RPMI7951 (cell line): ENCODE measurements at places on chromosomes 16 and 17. TPM values are rescaled to one million over a fixed set of nuclear protein-coding genes. Genes with fewer than 3 reads are reported as not detected.

TM4SF5 gene
- total RNA-seq, result not detected in 2 replicates

TVP23A gene
- total RNA-seq, result not detected in 2 replicates

CBX2 gene
- total RNA-seq, result 5.0 and 6.1 TPM in 2 replicates

TPSG1 gene
- total RNA-seq, result 0.24 TPM in 1 of 2 replicates, not detected in the other

RAB26 gene
- 0.20 and 0.72 TPM in 2 replicates for total RNA-seq

CMTM2 gene
- total RNA-seq, result 0.98 TPM in 1 of 2 replicates, not detected in the other

SPN gene
- total RNA-seq, result 0.20 TPM in 1 of 2 replicates, not detected in the other

TP53TG3C gene
- total RNA-seq, result 1.1 TPM in 1 of 2 replicates, not detected in the other

ACSM5 gene
- total RNA-seq, result not detected in 2 replicates

PPY gene
- not detected in 2 replicates for total RNA-seq

C16orf96 gene
- total RNA-seq, result not detected in 2 replicates

HP gene
- not detected in 2 replicates for total RNA-seq

AATK gene
- total RNA-seq, result not detected in 2 replicates

DLX3 gene
- not detected in 2 replicates for total RNA-seq

CDRT4 gene
- total RNA-seq, result 0.24 and 0.49 TPM in 2 replicates

PPP1R27 gene
- total RNA-seq, result not detected in 2 replicates

HCRT gene
- total RNA-seq, result not detected in 2 replicates

CBFA2T3 gene
- total RNA-seq, result not detected in 2 replicates

NSRP1 gene
- 3.9 and 8.1 TPM in 2 replicates for total RNA-seq

KRTAP4-3 gene
- not detected in 2 replicates for total RNA-seq

CACNG5 gene
- total RNA-seq, result not detected in 2 replicates

CDH1 gene
- total RNA-seq, result not detected in 2 replicates
